ENCODE measurements at places on chromosomes 1 and 21.

- DNase-seq, result no peak
Measured at GRCh38 chr1:61070054-61070453, 12.3 kb upstream of the NFIA start.

DNA sequence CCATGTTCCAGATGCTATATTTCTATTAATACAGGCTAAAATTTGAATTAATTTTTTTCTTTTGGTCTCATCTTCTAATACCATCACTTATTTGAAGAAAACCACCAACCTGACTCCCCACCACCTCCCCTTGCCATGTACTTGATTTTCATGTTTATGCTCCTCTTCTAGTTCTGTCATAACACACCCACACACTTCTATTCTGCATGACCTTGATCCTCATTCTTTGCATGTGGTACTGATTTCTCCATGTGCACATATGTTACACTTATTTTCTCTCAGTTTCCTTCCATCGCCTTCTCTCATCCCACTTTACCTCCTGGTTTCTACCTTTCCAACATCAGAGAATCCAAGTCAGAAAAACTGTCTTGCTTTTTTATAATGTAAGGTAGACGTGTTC lies 78.9 kb upstream of the ARID1A start:
- DNase-seq, result no peak

DNA sequence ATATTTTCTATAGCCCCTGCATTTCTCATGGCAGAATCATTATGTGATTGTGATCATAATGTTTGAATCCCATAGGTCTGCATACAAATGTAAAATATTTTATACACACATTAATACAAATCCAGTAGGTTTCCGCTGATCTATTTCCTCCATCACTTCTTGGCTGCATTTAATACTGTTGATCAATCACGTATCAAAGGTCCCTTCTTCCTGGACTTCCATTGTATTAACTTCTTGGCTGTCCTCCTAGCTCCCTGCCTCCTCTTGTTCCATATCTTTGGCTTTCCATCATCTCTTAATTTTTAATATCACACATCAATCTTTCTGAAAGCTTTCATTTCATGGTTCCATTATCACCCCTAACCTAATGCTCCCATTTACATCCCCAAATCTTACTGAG lies 97.6 kb downstream of the PROX1 start:
- no peak for DNase-seq

GRCh38 chr1:165454091-165454610 lies 9.2 kb upstream of the RXRG start:
- no peak for DNase-seq

DNA sequence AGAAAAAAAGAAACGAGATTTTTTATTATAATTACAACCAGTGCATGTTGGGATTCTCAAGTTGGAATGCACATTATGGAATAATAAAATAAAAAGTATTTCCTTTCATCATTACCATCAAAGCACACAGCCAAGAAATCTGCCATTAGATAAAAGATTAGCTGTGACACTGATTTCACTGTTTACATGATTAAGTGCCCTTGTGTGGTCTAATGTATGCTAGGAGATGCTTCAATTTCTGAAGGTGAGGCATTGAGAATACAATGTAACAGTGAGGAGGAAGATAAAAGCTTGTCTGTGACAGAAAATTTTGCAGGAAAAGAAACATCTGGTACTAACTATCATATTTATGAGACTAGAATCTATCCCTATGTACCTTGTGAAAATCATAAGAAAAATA lies 409.7 kb upstream of the PRMT6 start:
- no peak for DNase-seq

- no peak for DNase-seq
Measured at GRCh38 chr1:229027622-229028182, 243.2 kb upstream of the RAB4A start.
